ENCODE measurements at places on chromosomes 3 and 15.

- no peaks in the 10 kb centered on the region for H3K36me3 ChIP-seq
- H3K4me3 ChIP-seq, result no peak overlapping the region
- H3K27me3 ChIP-seq, result peaks cover 7% of the 10 kb centered on the region
- H3K27ac ChIP-seq, result no peak overlapping the region
- H3K4me1 ChIP-seq, result no peaks in the 10 kb centered on the region
- no peak for DNase-seq
Observed at GRCh38 chr3:55469957-55470526, 17.1 kb downstream of the WNT5A start.

- no peaks in the 10 kb centered on the region for H3K4me1 ChIP-seq
- no peak overlapping the region for H3K27ac ChIP-seq
- DNase-seq, result no peak
Observed at GRCh38 chr3:24451461-24452099, 43.1 kb downstream of the THRB start.

GRCh38 chr3:142828703-142829305 lies 60.1 kb downstream of the PCOLCE2 start:
- H3K27ac ChIP-seq, result no peak overlapping the region
- H3K4me1 ChIP-seq, result no peaks in the 10 kb centered on the region
- no peak overlapping the region for H3K4me3 ChIP-seq
- DNase-seq, result peak; percentile 81

DNA sequence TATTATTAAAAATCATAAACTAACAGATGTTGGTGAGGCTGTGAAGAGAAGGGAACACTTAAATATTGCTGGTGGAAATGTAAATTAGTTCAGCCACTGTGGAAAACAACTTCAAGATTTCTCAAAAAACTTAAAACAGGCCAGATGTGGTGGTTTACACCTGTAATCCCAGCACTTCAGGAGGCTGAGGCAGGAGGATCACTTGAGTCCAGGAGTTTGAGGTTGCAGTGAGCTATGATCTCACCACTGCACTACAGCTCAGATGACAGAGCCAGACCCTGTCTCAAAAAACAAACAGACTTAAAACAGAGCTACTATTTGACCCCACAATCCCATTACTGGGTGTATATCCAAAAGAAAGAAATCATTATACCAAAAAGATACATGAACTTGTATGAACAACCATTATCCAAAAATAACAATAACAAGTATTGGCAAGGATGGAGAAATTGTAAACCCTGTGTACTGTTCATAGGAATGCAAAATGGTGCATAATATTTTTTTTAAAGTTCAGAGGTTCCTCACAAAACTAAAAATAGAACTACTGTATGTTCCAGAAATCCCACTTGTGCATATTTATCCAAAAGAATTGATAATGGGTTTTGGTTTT lies 25.5 kb downstream of the ZNF148 start:
- no peak overlapping the region for H3K27ac ChIP-seq
- H3K4me1 ChIP-seq, result peaks cover 57% of the 10 kb centered on the region
- peaks cover 35% of the 10 kb centered on the region for H3K36me3 ChIP-seq
- H3K27me3 ChIP-seq, result no peaks in the 10 kb centered on the region
- no peak for DNase-seq

DNA sequence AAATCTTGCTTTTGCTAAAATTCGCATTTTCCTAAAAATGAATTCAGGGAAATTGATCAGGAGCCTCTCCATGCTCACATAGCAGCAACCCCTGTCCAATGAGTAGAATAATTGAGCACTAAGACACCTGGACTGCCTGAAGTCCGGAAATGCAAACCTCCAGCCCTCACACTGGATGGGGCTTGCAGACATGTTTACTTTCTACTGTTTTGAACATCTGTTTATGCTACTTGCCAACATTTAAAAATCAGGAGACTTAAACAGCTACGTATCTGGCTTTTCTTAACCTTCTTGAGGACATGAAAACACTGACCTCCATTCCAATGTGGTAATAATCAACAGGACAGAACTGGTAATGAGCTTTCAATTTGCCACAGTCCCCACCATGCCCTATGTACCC lies 184.4 kb downstream of the SHOX2 start:
- H3K36me3 ChIP-seq, result no peaks in the 10 kb centered on the region
- H3K4me1 ChIP-seq, result no peaks in the 10 kb centered on the region
- no peaks in the 10 kb centered on the region for H3K27me3 ChIP-seq
- H3K27ac ChIP-seq, result no peak overlapping the region

DNA sequence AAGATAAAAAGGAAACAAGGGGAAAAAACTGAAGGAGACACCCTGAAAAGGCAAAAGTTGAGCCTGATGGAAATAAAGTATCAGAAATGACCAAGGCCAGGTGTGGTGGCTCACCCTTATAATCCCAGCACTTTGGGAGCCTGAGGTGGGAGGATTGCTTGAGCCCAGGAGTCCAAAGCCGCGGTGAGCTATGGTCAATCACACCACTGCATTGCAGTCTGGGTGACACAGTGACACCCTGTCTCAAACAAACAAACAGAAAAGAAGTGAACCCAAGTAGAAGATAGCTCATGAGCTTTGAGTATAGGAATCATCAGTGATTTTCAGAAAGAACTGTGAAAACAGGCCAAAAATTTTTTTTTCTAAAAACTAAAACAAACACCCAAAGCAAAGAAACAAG lies 26.4 kb upstream of the TBC1D23 start:
- no peaks in the 10 kb centered on the region for H3K27me3 ChIP-seq
- no peaks in the 10 kb centered on the region for H3K36me3 ChIP-seq
- no peak overlapping the region for H3K4me3 ChIP-seq
- DNase-seq, result no peak
- H3K4me1 ChIP-seq, result no peaks in the 10 kb centered on the region
- no peak overlapping the region for H3K27ac ChIP-seq

GRCh38 chr15:39471785-39472574 lies 108.9 kb upstream of the THBS1 start:
- H3K27ac ChIP-seq, result no peak overlapping the region
- DNase-seq, result no peak
- H3K4me1 ChIP-seq, result no peaks in the 10 kb centered on the region
- H3K27me3 ChIP-seq, result peaks cover 2% of the 10 kb centered on the region

GRCh38 chr3:111694471-111694870 lies 99.3 kb upstream of the ZBED2 start:
- peaks cover 66% of the 10 kb centered on the region for H3K4me1 ChIP-seq
- H3K27me3 ChIP-seq, result no peaks in the 10 kb centered on the region
- H3K27ac ChIP-seq, result peak overlapping the region; percentile 55
- no peak overlapping the region for H3K4me3 ChIP-seq
- no peak for DNase-seq

GRCh38 chr15:81026836-81027599 lies 26.3 kb downstream of the TLNRD1 start:
- peaks cover 5% of the 10 kb centered on the region for H3K27me3 ChIP-seq
- no peak overlapping the region for H3K4me3 ChIP-seq
- peaks cover 49% of the 10 kb centered on the region for H3K4me1 ChIP-seq
- DNase-seq, result no peak
- H3K27ac ChIP-seq, result no peak overlapping the region

DNA sequence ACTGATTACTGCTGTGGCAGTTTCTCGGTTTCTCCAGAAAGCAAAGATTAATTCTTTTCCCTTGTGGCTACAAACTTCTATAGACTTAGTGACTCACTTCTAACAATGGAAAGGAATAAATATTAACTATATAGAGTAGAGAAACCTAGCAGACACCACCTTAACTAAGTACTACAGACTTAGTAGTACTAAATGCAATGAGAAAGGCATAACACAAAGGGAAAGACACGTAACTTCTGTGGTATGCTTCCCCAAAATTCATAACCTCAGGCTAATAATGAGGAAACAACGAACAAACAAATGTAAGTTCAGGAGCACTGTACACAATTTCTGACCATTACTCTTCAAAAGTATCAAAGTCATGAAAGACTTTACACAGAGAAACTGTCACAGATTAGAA lies 31.2 kb downstream of the ATG3 start:
- no peak for DNase-seq
- peaks cover 3% of the 10 kb centered on the region for H3K4me1 ChIP-seq
- no peak overlapping the region for H3K4me3 ChIP-seq
- H3K27me3 ChIP-seq, result no peaks in the 10 kb centered on the region
- H3K36me3 ChIP-seq, result peaks cover 28% of the 10 kb centered on the region
- H3K27ac ChIP-seq, result no peak overlapping the region

- no peak overlapping the region for H3K4me3 ChIP-seq
- no peaks in the 10 kb centered on the region for H3K27me3 ChIP-seq
- H3K4me1 ChIP-seq, result no peaks in the 10 kb centered on the region
Observed at GRCh38 chr3:117606866-117607265, 897.3 kb downstream of the TUSC7 start.

DNA sequence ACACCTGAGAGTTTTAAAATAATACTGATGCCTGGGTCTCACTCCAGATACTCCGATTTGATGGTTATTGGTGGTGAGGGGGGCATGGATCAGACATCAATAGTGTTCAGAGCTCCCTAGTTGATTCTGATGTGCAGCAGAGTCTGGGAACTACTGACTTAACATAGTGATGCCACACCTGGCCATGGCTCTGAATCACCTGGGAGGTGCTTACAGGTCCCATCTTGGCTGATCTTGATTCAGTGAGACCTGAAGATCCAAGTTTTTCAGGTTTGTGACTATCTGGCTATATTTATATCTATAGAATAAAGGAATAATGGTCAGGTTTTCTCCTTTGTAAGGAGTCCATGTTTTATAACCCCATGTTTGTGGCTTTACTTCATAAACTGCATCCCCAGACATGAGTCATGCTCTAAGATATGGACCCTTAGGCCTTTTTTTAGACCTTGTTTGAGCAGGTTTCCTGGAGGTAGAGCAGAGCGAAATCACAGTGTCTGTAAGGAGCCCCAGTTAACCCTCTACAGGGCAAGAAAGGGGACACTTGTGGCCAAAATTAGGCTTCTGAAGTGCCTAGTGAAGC lies 101.4 kb downstream of the LARS2 start:
- H3K36me3 ChIP-seq, result peaks cover 34% of the 10 kb centered on the region
- H3K4me3 ChIP-seq, result no peak overlapping the region
- H3K27ac ChIP-seq, result no peak overlapping the region
- H3K27me3 ChIP-seq, result no peaks in the 10 kb centered on the region

DNA sequence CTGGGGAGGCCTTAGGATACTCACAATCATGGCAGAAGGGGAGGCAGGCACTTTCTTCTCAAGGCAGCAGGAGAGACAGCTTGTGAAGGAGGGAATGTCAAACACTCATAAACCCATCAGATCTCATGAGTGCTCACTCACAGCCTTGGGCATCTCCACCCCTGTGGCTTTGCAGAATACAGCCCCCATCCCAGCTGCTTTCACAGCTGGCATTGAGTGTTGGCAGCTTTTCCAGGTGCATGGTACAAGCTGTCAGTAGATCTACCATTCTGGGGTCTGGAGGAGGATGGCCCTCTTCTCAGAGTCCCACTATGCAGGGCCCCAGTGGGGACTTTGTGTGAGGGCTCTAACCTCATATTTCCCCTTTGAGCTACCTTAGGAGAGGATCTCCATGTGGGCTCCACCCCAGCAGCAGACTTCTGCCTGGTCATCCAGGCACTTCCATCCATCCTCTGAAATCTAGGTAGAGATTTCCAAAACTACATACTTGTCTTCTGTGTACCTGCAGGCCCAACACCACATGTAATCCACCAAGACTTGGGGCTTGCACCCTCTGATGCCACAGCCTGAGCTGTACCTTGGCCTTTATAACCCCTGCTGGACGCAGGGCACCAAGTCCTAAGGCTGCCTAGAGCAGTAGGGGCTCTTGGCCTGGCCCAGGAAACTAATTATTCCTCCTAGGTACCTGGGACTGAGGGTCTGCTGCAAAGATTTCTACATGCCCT lies 404.2 kb upstream of the EPHA6 start:
- H3K36me3 ChIP-seq, result no peaks in the 10 kb centered on the region
- H3K27ac ChIP-seq, result no peak overlapping the region
- no peaks in the 10 kb centered on the region for H3K4me1 ChIP-seq

- H3K4me3 ChIP-seq, result no peak overlapping the region
- H3K4me1 ChIP-seq, result no peaks in the 10 kb centered on the region
- no peaks in the 10 kb centered on the region for H3K27me3 ChIP-seq
- no peaks in the 10 kb centered on the region for H3K36me3 ChIP-seq
Observed at GRCh38 chr15:77830051-77830468, 197.3 kb upstream of the LINGO1 start.

GRCh38 chr3:151439652-151440125 lies 21.2 kb downstream of the IGSF10 start:
- no peaks in the 10 kb centered on the region for H3K4me1 ChIP-seq
- no peak overlapping the region for H3K4me3 ChIP-seq
- no peaks in the 10 kb centered on the region for H3K27me3 ChIP-seq
- DNase-seq, result no peak
- no peak overlapping the region for H3K27ac ChIP-seq

- H3K36me3 ChIP-seq, result no peaks in the 10 kb centered on the region
- no peak overlapping the region for H3K27ac ChIP-seq
Observed at GRCh38 chr15:79736435-79737000, 160.3 kb downstream of the MTHFS start.

- no peak overlapping the region for H3K27ac ChIP-seq
- H3K4me3 ChIP-seq, result no peak overlapping the region
- DNase-seq, result no peak
- no peaks in the 10 kb centered on the region for H3K36me3 ChIP-seq
- no peaks in the 10 kb centered on the region for H3K4me1 ChIP-seq
Observed at GRCh38 chr3:110526777-110527727, 544.6 kb upstream of the NECTIN3 start.

All from activated naive CD8-positive, alpha-beta T cell treated with anti-CD3 and anti-CD28 coated beads, Interleukin-2, amount 50 U/mL, for 24 hours (primary cell).